Glomerular endothelial cell (primary cell): ENCODE measurements at places on chromosomes 1 and 21. TPM values are rescaled to one million over a fixed set of nuclear protein-coding genes. Genes with fewer than 3 reads are reported as not detected.

The OR6N1 gene
- total RNA-seq, result not detected in 2 replicates

The KLHDC9 gene
- total RNA-seq, result 5.3 and 7.2 TPM in 2 replicates

The S100A16 gene
- total RNA-seq, result 582 and 906 TPM in 2 replicates

The C8A gene
- not detected in 2 replicates for total RNA-seq

The EVI5 gene
- total RNA-seq, result 23.7 and 28.2 TPM in 2 replicates

The NBPF3 gene
- total RNA-seq, result 10.0 and 13.9 TPM in 2 replicates

The NT5C1A gene
- not detected in 2 replicates for total RNA-seq

The RBM11 gene
- not detected in 2 replicates for total RNA-seq

The RGL1 gene
- 22.8 and 25.4 TPM in 2 replicates for total RNA-seq

The NBPF4 gene
- not detected in 2 replicates for total RNA-seq

The CNN3 gene
- total RNA-seq, result 267 and 275 TPM in 2 replicates

The RNU1-3 gene
- under 0.01 TPM in 2 replicates for total RNA-seq

DNA sequence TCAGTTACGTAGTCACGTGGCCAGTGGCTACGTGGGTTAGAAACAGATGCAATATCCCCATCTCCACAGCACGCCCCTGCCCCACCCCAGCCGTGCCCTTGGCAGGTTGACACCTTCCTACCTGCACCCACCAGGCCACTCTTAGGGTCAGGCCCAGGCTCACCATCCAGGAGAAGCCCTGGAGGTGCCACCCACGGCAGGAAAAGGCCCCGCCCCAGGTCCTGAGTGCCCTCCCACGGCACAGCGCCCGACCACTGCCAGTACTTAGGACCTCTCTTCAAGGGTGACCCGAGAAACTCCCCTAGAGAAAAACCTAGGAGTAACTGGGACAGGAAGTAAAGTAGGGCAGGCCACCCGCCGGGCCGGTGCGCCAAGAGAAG lies 1.5 kb downstream of the C1orf35 start:
- DNase-seq, result no peak

GRCh38 chr21:15023776-15024175 lies 41.0 kb downstream of the NRIP1 start:
- DNase-seq, result no peak

DNA sequence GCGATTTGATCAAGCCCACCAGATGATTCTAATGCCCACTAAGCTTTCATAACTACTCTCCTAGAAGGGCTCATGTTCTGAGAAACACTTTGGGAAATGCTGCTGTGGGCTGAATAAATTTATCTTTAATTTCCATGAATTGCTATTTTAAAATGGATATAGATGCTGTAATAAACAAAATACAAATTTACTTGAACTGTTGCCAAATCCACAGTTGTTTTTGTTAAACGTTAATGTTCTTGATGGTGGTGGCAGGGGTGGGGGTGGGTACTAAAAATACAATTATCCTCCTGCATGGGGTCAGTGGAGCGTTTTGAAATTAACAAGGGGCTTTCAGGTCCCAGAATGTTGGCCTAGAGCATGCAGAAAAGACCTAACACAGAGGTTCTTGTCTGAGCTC lies 244.7 kb upstream of the POU3F1 start:
- no peak for DNase-seq

DNA sequence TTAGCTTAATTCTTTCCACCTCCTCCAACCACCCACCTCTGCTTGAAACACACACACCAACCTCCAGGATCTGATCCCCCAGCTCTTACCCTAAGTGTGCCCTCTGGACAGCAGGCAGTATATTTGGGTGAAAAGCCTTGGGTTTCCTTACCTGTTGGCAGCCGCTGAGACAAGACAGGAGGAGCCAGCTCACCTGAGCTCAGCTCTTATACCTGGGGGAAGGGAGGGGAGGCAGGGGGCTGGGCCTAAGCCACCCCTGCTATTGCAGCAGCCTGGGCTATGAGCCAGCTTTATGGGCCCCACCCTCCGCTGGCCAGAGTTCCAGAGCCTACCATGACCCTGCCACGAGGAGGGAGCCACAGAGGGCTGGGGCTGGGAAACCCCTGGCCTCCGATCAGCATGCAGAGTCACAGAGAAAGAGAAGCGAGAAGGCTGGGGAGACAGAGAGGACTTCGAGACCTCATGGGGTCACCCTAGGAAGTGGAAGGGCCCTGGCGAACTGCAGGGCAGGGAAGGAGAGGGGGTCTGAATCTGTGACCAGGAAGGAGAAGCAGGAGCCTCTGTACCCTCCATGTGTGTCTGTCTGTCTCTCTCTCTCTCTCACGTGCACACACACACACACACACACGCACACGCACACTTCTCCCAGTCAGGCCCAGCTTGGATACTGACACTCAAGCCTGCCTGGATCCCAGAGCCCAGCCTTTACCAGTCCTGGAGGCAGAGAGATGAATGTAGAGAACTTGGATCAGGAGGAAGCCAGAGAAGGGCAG lies at the start of gene S100A14:
TSS of gene S100A14 (minus strand) at position 182 of the 773 bp plus-strand sequence. CDS start 467 bp downstream, outside the sequence.
- no peak for DNase-seq

GRCh38 chr1:39940980-39941871 lies 13.7 kb upstream of the MFSD2A start:
- no peak for DNase-seq

- DNase-seq, result no peak
These were observed 4.1 kb upstream of the OLIG2 start for GRCh38 chr21:33021667-33022066.

- no peak for DNase-seq
These were observed 369.7 kb upstream of the PROX1 start for GRCh38 chr1:213618094-213618493.

- no peak for DNase-seq
These were observed 2.2 kb downstream of the HES4 start for GRCh38 chr1:997713-997992.

- no peak for DNase-seq
These were observed 860.4 kb downstream of the PLA2G4A start for GRCh38 chr1:187689129-187689528.

DNA sequence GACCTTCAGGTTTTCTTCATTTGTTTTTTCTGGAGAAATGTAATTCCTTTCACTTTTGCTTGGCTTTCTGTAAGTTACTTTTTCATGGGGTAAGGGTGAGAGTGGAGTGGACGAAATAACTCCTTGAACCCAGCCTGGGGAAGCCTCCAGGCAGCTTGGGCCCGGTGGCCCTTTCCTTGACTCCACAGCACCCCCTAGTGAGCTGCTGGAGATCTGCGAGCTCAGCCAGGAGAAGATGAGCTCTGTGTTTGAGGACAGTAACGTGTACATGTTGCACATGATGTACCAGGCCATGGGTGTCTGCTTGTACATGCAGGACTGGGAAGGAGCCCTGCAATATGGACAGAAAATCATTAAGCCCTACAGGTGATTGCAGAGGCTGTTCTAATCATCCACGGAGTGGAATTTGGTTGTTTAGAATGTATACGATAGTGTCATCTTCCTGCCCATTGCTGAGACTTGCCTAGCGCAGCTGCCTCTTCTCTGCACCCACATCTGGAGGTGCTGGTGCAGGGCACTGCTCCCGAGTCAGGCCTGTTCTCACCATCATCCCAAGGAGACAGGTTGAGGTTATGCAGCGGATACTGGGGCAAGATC lies 51.0 kb downstream of the SMYD2 start:
- DNase-seq, result no peak

DNA sequence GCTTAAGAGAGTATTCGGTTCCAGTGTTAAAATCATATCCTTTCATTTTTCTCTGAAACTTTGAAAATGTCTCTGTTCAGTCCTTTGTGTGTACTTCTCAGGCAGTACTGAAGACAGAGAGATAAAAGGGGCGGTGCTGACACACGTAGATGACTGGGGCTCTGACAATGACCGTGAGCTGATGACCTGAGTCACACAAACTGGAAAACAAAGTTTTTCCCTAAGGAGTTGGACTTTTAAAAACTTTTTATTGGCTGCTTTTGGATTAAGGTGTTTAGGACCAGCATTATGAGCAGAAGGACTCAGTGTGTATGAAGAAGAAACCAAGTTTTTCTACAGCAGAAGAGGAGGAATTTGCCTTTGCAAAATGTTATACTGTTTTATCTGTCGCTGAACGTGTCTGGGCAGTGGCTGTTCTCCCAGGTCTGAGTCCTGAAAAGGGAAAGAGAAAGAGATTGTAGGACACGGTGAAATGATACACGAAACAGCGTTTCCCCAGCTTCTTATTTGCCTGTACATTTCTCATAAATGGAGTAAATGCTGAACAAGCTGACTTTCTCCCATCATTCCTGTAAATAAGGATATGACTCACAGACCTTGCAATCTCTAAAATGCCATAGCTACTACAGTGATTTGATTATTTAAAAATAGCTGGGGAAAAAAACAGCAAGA lies 51.5 kb downstream of the MAP3K7CL start:
- DNase-seq, result peak; percentile 78

DNA sequence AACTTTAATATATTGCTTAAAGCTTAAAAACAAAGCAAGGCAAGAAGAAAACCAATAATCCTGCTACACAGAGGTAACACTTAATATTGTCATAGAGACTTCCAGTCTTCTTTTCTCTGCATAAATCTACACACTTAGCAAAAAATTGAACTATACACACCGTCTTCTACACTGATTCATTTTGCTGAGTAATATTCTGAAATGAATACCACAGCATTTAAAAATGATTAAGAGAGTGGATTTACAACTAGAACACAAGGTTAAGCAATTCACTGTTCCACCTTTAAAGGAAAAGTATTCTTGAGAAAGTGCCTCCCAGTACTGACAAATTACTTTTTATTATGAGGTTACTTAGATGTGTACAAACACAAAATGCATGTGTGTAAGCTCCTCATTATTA lies 22.2 kb upstream of the ITPKB start:
- no peak for DNase-seq

DNA sequence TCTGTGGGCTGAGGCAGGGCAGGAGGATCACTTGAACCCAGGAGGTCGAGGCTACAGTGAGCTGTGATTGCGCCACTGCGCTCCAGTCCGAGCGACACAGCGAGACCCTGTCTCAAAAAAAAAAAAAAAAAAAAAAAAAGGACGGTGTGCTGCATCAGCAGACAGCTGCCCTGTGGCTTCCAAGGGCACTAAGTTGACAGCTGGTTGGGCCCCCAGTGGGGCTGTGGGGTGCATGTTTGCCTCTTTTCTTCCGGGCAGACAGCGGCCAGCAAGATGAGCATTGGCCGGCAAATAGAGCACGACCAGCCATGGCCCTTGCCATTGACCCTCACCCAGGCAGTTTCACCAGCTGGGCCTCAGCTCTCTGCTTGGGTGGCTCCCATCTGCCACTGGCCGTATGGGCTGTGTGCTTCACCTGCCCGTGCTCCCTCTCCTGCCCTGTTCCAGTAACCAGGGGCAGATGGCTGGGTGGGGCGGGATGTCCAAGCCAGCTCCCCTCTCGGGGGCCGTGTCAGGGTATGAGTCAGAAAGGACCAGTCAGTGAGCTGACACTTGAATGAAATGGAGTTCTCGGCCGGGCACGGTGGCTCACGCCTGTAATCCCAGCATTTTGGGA lies 12.3 kb upstream of the SLC25A34 start:
- DNase-seq, result no peak

DNA sequence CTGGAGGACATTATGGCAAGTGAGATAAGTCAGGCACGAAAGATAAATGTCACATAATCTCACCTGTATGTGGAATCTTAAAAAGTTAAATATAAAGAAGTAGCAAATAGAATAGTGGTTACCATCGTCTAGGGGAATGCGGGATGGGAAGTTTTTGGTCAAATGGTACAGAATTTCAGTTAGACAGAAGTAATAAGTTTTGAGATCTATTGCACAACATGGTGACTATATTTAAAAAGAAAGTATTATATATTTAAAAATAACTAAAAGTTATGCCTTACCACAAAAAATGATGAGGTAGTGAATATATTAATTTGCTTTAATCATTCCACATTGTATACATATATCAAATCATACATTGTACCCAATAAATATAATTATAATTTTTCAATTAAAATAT lies 106.2 kb upstream of the BRINP3 start:
- DNase-seq, result no peak

GRCh38 chr1:240285540-240285939 lies 193.9 kb downstream of the FMN2 start:
- DNase-seq, result no peak

GRCh38 chr1:41773144-41773591 lies 145.6 kb downstream of the HIVEP3 start:
- no peak for DNase-seq

DNA sequence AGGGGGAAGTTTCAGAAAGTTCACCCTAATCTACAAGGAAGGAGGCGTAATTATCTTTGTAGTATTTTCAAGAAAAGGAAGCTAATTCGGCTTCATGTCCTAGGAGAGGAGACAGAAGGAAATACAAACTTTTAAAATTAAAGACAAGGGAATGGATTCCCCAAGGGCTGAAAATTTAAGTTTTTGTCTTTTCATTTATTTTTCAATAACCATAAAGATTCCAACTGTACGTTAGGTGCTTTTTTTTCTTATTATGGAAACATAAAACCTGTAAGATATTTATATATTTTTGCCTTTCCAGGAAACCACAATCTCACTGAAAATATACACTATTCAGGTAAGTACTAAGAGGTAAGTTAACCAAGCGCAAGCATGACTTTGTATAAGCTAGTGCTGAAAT lies at the start of gene OR2M3:
TSS of gene OR2M3 (plus strand) at position 301 of the 400 bp plus-strand sequence. CDS start 5,803 bp downstream, outside the sequence.
- DNase-seq, result no peak

GRCh38 chr1:28602536-28603439 lies 10.7 kb downstream of the RAB42 start:
- DNase-seq, result no peak

DNA sequence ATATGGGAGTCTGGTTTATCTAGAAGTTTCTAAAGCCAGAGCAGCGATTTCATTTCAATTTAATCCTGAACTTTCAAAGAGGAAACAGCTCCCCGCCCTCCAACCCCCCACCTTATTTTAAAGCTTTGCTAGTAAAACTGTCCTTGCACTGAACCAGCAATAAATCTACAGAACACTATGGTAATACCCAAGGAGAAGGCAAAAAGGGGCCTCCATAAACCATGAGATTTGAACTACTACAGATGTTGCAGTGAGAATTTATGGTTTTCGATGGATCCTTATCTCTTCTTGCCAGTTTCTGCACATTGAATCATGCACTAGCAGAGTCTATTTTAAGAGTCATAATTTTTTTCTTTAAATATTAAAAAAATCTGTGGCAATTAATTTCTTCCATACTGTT lies 64.8 kb upstream of the BEND5 start:
- DNase-seq, result no peak

DNA sequence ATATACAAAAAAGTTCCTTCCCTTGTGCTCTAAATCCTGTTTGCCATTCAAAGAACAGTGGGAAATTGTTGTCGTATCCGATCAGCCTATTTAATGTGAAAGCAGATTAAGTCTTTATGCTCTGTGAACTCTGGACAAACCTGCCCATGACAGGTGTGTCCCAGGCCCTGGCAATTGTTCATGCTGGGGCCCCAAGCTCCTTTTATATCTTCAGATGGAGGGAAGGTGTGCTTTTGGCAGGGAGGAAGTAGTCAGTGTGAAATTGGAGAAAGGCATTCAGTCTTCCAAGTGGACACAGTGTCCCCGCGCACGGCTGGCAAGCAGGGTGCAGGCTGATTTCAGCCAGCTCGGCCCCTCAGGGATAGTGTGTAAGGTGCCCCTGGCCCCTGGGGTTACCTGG lies 135.1 kb upstream of the F3 start:
- DNase-seq, result no peak

DNA sequence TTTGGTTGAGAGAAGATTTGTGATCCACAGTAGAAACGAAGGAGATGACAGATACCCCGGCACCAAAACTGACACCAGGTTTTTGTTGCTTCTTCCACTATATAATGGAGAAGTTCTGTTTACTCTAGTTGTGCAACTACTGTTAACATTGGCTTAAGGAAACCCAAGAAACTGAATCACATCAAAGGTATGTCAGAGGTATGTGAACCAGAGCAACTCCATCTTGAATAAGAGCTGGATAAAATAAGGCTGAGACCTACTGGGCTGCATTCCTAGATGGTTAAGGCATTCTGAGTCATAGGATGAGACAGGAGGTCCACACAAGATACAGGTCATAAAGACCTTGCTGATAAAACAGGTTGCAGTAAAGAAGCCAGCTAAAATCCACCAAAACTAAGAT lies 173.7 kb upstream of the CAMK1G start:
- DNase-seq, result no peak
